HT-29 (cell line): ENCODE measurements at places on chromosomes 5 and 9.

DNA sequence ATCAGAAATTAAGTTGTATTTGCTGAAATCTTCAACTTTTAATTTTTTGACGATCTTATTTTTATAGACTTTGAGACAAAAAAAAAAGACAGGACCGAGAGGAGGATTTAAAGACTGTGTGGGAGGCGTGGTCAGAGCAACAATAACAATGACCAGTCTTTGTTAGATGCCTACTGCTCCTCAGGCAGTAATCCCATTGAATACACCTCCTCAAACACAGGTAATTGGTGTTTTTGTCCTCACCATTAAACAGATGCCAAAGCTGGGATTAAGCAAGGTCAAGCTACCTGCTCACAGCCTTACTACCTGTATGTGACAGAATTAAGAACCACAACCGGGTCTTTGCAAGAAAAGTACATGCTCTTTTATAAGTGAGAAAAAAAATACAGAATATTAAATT is 233.3 kb upstream of the GRAMD2B start:
- DNase-seq = no peak

GRCh38 chr5:88364991-88365390 is 96.3 kb upstream of the TMEM161B start:
- no peak for DNase-seq

DNA sequence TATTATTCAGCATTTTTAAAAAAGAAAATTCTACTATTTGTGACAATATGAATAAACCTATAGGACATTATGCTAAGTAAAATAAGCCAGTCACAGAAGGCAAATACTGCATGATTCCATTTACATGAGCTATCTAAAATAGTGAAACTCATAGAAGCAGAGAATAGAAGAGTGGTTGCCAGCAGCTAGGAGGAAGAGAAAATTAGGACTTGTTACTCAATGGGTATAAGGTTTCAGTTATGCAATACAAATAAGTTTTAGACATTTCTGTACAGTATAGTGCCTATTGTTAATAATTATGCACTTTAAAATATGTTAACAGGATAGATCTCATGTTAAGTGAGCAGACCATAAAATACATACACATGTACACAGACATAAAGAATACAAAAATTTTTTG is 73.8 kb upstream of the SPINK5 start:
- DNase-seq = no peak

DNA sequence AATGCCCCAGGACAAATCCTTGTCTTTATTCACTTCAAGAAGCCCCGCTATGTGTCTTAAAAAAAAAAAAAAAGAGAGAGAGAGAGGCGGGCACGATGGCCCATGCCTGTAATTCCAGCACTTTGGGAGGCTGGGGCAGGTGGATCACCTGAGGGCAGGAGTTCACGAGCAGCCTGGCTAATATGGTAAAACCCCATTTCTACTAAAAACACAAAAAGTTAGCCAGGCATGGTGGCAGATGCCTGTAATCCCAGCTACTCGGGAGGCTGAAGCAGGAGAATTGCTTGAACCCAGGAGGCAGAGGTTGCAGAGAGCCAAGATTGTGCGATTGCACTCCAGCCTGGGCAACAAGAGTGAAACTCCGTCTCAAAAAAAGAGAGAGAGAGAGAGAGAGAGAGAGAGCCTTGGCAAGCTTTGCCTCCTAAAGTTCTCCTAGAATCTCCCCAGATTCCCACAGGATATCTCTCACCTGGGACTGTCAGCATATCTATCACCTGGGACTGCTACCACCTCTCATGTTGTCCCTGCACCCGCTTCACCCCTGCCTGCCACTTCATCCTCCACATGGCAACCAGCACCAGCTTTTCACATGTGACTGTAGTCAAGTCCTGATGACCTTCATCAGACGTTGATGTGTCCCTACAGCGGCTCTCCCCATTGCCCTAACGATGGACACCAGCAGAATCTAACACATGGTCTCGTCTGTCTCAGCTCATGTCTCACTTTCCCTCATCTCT is 5.8 kb downstream of the ITK start:
- no peak for DNase-seq

GRCh38 chr5:102924963-102925362 is 169.9 kb downstream of the PAM start:
- DNase-seq = no peak

DNA sequence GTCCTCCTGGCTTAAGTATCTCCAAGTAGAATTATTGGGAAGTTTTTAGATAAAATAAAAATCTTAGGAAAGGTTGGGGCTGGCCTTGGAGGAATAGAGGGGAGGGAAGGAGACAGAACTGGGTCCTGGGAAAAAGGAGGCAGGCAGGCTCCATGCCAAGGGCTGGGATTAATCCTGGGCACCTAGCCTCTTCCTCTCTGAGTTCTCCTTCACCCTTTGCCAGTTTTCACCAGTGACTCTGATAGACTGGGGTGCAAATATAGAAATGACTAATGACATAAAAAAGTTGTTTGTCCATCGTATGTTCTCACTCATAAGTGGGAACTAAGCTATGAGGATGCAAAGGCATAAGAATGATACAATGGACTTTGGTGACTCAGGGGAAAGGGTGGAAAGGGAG is 81.9 kb downstream of the RMI1 start:
- DNase-seq = no peak

DNA sequence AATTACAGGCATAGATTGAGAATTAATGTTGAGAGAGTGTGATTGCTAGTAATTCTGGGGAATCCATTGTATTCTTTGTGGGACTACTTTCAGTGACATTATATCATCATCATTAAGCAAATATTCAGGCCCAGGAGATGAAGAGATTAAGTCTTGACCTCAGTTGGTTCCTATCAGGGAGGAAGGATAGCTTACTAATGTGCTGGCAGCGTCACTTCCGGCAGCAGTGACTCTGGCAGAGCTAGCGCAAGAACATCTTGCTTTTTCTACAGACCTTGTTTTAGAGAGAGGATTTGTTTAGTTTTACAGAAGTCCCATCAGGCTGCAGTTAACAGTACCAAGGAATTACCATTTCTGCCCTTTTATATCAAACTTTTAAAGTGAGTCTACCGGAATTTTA is 20.3 kb downstream of the OSTF1 start:
- no peak for DNase-seq

GRCh38 chr5:141529873-141530272 is 41.0 kb downstream of the PCDHGC5 start:
- DNase-seq = no peak

DNA sequence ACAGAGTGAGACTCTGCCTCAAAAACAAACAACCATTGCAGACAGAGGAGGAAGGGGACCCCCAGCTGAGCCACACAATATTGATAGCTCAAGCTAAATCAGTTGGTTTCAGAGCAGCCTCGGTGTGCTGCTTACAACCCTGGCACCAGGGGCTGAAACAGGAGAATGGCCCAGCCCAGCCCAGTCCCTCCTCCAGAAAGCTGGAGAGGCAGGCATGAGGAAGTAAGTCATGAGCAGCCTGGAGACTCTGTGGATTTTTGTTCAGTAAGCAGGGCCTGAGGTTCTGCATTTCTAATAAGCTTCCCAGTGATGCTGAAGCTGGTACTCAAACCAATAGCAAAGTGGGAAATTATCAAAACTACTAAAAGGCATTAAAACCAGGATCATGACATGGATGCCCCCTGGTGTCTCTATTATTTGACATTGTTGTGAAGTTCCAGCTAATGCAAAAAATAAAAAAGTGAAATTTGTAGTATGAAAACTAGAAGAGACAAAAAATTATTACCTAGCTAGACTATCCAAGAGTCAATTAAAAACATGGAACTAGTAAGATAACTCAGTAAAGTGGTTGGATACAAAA is 14.2 kb downstream of the PRRT1B start:
- DNase-seq = no peak

DNA sequence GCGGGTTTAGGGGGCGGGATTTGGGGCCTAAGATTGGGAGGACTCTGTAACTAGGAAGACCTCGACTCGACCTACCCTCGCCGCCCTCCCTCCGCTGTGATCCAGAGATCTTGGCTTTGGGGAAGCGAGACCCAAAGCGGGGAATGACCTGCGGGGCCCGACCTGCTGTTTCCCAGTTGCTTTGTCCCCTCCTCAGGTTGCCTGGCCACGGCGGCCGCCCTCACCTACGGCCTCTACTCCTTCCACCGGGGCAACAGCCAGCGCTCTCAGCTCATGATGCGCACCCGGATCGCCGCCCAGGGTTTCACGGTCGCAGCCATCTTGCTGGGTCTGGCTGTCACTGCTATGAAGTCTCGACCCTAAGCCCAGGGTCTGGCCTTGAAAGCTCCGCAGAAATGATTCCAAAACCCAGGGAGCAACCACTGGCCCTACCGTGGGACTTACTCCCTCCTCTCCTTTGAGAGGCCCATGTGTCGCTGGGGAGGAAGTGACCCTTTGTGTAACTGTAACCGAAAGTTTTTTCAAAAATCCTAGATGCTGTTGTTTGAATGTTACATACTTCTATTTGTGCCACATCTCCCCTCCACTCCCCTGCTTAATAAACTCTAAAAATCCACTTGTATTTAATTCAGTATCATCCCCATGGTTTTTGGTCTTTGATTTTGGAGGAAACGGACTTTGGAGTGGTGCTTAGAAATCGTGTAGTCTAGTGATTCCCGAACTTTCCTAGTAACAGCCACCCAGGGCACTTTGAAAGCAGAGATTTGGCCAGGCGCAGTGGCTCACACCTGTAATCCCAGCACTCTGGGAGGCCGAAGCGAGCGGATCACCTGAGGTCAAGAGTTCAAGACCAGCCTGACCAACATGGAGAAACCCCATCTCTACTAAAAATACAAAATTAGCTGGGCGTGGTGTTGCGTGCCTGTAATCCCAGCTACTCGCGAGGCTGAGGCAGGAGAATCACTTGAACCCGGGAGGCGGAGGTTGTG is 878 bp downstream of the HIGD2A start:
- no peak for DNase-seq

GRCh38 chr9:38118862-38119438 is 49.9 kb upstream of the SHB start:
- no peak for DNase-seq

DNA sequence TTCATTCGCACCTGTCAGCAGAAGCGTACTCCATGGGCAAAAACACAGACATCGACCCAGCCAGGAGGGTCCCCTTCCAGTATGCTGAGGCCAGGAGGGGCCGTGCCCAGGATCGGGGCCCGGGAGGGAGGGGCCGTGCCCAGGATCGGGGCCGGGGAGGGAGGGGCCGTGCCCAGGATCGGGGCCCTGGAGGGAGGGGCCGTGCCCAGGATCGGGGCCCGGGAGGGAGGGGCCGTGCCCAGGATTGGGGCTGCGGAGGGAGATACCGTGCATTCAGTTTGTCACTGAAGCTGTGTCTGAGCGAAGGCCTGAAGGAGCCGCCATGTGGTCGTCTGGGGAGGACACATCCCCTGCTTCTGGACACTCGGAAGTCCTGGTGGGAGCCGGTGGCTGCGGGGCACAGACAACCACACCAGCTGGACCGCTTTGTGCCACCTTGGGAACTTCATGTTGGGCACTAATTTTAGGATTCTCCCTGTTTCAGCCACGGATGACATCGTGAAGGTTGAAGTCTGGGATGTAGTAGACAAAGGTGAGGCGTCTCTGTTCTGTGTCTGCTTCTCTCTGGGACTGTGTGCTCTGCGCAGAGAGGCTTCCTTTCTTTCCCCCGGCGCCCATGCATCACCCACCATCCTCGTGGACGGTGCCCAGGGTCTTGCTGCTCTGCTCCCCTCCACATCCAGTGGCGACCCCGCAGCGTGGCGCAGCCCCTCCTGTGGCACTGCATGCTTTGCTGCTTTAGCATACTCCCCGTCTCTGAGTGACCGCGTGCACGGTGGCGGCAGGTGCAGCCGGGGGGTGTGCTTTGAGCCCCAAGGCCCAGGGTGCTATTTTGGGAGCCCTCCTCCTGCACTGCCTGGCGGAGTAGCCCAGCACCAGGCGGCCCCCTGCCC is 16.7 kb upstream of the AJM1 start:
- DNase-seq = no peak

- no peak for DNase-seq
Measured at GRCh38 chr5:73682176-73682575, 56.2 kb downstream of the ARHGEF28 start.

- peak; percentile 96 for DNase-seq
Measured at GRCh38 chr5:127959152-127959764, 124.3 kb upstream of the SLC12A2 start.

GRCh38 chr5:116583862-116584222 is 9.2 kb upstream of the SEMA6A start:
- no peak for DNase-seq

- DNase-seq = no peak
Measured at GRCh38 chr5:139459451-139459934, 3.0 kb downstream of the ECSCR start.

DNA sequence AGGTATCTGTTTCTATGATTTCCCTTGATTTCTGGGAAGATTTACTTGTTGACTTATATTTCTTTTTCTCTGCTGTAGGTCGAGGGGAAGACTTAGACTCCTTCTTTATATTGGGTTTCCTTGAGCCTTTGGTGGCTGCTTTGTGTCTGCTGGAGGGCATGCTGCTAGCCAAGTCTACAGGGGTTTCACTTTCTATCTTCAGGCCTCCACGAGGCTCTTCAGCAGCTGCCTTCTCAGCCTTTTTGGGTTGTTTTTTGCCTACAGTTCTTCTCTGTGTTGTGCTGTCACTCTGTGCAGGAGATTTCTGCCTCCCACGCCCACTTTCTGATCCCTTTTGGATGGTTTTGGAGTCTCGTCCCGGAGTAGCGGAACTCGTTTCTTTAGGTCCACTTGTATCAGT is 23.2 kb downstream of the LEAP2 start:
- no peak for DNase-seq

- peak; percentile 95 for DNase-seq
Measured at GRCh38 chr9:92115071-92115858, at the start of gene SPTLC1. Gene SPTLC1 (minus strand): TSS chr9:92115413. CDS start chr9:92115370, 43 bp downstream.

DNA sequence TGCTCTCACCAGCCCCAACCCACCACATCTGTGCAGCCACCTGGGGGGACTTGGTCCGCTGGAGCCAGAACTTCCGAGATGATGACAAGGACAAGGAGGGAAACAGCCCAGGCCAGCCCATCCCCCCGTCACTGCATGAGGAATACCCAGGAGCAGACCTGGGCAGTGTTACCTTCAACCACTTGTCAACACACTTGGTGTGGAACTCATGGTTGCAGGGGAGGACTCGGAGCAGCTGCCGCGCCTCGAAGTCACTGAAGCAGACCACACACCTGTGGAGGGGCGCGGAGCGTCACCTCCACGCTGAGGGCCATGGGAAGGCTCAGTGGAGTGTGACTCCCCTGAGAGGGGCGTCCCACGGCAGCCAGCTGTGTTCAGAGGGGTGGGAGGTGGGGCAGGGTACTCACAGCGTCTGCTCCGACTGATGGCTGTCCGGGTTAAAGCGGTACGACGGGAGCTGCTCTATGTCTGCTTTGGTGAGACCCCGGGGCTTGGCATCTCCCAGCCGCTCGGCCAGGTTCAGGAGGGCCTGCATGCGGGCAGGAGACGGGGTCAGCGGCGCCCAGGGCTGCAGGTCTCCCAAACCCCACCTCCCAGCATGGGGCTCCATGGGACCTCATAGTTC is 8.0 kb downstream of the RNF44 start:
- DNase-seq = no peak

GRCh38 chr9:116713271-116713670 is 26.2 kb downstream of the TRIM32 start:
- no peak for DNase-seq

DNA sequence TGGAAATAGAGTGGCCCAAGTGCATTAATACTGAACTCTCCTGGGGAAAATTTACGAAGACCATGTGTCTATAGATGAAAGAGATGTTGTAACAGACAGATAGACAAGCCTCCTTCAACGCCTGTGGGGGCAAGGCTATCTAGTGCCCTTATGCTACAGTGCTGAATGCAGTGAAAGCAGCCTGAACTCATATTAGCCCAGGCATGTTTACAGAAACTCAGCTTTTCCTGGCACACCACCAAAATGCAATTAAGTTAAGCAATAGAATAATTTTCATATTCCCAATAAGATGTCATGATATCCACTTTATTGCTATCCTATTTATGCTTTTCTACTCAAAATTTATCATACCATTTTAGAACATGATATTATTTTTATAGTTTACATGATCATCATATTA is 277.0 kb downstream of the DIRAS2 start:
- no peak for DNase-seq
